ENCODE measurements at places on chromosomes 6 and 20.

DNA sequence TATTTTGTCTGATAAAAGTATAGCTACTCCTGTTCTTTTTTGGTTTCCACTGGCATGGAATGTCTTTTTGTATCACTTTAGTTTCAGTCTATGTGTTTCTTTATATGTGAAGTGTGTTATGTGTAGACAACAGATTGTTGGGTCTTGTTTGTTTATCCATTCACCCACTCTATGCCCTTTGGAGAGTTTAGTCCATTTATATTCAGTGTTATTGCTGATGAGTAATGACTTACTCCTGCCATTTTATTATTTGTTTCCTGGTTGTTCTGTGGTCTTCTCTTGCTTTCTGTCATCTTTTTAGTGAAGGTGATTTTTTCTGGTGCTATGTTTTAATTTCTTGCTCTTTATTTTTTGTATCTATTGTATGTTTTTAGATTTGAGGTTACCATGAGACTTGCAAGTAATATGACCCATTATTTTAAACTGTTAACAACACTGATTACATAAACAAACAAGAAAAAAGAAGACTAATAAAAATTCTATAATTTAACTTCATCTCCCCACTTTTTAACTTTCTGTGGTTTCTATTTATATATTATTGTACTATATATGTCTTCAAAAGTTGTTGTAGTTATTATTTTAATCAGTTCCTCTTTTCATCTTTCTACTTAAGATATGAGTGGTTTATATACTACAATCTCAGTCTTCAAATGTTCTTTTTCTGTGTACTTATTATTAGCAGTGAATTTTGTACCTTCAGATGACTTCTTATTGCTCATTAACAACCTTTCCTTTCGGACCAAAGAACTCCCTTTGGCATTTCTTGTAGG lies 323.4 kb downstream of the BTBD9 start:
- no peak for DNase-seq

DNA sequence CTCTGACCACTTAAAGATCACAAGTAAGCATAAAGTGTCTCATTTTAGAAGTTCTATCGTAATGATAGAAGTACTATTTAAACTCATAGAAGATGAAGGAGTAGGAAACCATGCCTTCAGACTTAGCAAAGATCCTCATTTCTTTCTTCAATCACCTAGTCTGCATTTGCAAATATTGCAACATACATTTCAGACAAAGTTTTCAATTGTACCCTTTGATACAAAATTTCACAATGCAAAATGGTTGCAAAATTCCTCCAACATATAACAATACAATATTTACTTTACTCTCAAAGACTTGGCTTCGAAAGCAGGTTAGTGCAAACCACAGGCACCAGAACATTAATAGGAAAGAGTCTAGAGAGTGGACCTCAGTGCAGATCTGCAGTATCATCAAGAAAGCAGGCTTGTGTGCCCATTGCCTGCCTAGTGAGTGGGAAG lies 16.1 kb upstream of the ROS1 start:
- DNase-seq = no peak

GRCh38 chr6:82415820-82416219 lies 52.2 kb downstream of the TPBG start:
- no peak for DNase-seq

DNA sequence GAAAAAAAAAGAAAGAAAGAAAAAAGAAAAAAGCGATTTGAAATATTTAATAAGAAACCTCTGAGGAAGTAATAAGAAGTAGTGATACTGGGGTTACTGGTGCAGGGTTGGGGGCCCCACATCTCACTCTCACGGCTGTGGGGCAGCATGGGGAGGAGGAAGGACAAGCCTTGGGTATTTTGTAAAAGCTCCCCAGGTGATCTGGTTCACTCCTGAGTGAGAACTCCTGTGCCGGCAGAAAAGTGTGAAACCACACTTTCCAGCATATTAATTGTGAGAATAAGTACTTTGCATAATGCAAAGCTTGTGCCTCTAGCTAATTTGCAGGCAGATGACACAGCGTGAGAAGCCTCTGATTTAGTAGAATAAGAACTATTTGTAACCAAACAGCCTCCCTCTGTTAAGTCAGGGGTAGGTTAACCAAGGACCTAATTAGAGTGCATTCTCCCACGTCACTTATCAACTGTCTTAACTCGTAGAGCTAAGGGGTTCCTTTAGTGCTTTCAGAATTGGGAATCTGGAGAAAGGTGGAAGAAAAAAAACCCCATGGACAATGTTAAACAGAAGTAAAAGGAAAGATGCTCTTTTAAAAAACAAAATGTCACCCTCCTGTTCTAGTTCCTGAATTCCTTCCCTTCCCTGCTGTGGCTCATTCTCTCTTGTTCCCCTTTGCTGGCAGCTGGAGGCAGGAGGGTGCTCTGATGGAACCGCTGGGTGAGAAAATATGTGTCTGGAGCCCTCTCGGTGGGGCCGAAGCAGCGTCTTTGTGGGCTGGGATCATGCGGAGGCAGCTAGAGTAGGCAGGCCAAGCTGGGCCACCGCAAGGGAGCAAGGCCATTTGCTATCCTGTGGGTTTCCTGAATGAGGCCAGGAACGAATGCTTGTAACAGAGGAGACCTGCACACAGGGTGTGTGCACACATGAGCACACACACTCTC lies 108.7 kb downstream of the FYN start:
- no peak for DNase-seq

GRCh38 chr20:23244916-23245552 lies 105.6 kb upstream of the NXT1 start:
- no peak for DNase-seq

- no peak for DNase-seq
Observed at GRCh38 chr6:44475417-44475778, 87.9 kb downstream of the CDC5L start.

- no peak for DNase-seq
Observed at GRCh38 chr20:58361481-58362205, 27.4 kb upstream of the VAPB start.
